ENCODE measurements at places on chromosomes 5 and 9. TPM values are rescaled to one million over a fixed set of nuclear protein-coding genes. Genes with fewer than 3 reads are reported as not detected.

Gene NEURL1B
- total RNA-seq, result 0.32 TPM

Gene ABITRAM
- 3.9 TPM for total RNA-seq

Gene IFNA10
- total RNA-seq, result not detected

Gene TLX3
- not detected for total RNA-seq

Gene ANKRD20A1
- total RNA-seq, result 0.32 TPM

Gene SPINK4
- not detected for total RNA-seq

Gene CYLC2
- total RNA-seq, result not detected

Gene MPDZ
- total RNA-seq, result 61.7 TPM

Gene PCDHGB1
- under 0.01 TPM for total RNA-seq

Gene PDE6A
- total RNA-seq, result not detected

Gene ARRDC1
- 21.8 TPM for total RNA-seq

Gene ANKRD18B
- total RNA-seq, result 2.6 TPM

Gene IFNK
- total RNA-seq, result not detected

Gene ENHO
- not detected for total RNA-seq

Gene ARL14EPL
- under 0.01 TPM for total RNA-seq

Gene WNK2
- total RNA-seq, result not detected

Gene TRIM7
- 14.3 TPM for total RNA-seq

Gene TMEM141
- 109 TPM for total RNA-seq

Gene CDC20B
- total RNA-seq, result under 0.01 TPM

Measured in epithelial cell of umbilical artery (primary cell).